ENCODE measurements at places on chromosomes 6 and 20.

DNA sequence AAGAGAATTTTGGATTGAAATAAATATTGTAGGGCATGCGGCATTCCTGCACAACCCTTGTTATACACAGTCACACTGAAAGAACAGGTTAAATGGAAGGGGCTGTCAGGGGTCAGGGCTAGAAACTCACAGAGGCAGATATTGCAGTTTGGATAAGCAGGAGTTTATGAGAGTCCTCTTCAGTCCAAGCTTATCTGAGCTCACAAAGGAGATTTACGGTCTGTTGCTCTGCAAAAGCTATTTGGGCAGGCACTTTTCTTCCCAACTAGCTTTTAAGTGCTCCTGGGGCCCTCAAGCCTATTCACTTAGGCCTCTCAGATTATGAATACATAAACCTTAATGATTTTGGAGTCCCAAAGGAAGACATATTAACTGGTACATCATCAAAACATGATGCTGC is 156.2 kb downstream of the SOX4 start:
- no peak for DNase-seq

DNA sequence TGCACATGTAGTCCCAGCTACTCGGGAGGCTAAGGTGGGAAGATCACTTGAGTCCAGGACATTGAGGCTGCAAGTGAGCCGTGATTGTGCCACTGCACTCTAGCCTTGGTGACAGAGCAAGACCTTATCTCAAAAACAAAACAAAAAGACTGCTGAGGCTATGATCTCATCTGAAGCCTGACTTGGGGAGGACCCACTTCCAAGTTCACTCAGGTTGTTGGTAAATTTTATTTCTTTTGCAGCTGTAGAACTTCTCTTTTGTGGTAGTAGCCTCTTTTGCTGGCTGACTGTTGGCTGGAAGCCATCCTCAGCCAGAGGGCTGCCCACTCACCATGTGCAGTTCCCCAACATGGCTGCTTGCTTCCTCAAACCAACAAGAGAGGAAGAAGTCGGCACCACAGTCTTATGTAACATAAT is 36.8 kb upstream of the ME1 start:
- no peak for DNase-seq

GRCh38 chr20:31602779-31603441 is 2.2 kb upstream of the ID1 start:
- no peak for DNase-seq

GRCh38 chr20:2919518-2920245 is 46.4 kb downstream of the PTPRA start:
- DNase-seq, result no peak

DNA sequence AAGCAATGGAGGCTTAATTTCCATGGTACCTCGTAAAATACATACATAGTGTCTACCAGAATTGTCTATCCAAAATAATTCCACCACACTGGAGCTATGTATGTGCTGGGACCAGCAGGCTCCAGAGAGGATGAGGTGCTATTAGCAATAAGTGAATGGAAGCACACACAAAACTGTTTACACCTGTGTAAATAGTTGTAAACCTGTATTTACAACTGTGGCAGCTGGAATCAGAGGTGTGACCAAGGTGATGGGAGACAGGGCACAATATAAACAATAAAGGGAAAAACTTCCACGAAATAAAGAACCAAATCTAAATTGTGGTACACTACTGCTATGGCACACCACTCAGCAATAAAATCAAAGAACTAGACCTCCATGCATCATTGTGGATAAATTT is 14.4 kb downstream of the RARS2 start:
- DNase-seq, result no peak

DNA sequence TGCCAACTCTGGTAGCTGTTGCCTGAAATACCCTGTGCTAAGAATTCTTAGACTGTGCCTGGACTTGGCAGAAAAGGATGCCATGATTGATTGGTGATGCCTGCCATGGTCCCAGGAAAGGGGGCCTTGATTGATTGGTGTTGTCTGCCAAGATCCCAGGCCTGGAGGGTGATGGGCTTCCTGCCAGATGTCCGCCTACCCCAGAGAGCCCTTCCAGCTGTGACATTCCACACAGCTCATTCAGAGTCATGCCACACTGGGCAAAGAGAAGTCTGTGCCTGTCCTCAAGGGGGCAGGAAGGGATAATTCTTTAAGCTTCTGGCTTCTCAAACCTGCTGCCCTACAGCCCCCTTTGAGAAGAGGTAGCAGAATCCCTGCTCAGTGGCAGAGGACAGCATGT is 24.6 kb downstream of the RIMS4 start:
- no peak for DNase-seq

- DNase-seq, result no peak
These were observed 19.1 kb downstream of the GNAS start for GRCh38 chr20:58871533-58872102.

DNA sequence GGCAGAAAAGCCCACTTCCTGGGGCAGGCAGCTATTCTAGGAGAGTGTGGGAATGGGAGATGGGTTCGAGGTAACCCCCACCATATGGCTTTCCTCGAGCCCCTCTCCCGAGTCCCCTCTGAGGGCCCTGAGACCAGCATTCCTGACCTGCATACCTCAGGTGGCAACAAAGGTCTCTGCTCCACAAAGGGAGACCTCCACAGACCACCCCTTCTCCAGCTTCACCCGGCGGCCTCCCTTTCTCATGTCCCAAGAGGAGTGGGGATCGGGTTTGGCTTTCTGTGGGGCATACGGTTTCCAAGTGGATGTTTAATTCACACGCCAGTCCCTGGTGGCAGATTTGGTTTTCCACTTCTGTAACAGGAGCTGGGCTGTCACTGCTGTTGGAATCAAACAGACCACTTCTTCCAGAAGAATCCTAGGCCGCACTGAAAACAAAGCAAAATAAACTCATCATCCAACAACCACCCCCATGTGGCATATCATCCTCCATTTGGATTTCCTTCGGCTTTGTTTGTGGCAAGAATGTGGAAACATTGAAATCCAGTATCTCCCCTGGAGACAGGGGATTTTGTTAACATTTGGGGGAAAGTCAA is 83.2 kb downstream of the DLL1 start:
- DNase-seq, result no peak

- no peak for DNase-seq
These were observed 182.3 kb upstream of the RAB32 start for GRCh38 chr6:146361128-146361924.

DNA sequence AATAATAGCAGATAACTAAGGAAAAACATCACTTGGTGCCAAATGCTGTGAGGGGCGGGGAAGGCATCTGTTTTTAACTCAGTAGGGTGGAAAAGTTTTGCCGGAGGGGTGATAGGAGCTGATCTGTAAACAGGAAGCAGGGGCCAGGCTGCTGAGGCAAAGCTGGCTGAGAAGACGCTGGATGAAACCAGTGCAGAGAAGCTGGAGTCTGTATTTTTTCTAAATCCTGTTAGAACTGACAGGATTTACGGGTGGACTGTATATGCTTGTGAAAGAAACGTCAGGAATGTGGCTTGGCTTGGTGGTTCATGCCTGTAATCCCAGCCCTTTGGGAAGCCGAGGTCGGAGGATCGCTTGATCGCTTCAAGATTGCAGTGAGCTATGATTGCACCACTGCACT is 5.6 kb downstream of the PCMTD2 start:
- DNase-seq, result no peak

DNA sequence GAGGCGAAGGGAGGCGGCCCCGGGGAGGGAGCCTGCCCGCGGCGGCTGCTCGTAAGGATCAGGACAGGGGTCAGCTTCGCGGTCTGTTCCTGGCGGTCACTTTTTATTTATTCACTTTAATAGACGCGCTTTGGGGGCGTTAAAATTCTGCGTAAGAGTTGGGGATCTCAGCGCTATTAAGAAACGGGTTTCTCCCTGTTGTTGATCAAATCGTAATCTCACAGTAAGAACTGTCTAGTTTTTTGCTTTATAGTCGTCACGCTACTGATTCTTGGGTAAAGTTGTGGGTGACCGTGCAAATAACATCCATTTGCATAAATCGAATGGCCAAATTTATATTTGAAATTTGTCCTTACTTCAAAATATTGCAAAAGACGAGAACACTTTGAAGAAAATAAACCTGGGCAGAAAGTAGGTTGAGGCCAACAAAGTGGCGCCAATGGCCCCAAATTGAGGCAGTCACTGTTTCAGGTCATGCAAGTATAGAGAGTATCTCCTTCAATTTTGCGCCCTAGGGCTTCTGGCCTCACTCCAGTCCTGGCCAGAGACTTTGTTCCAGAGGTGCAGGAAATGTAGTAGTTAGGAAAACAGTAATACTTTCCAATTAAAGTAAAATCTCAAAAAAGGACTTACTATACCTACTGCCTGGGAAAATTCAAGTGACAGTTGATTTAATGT is 963 bp upstream of the RMND1 start:
- peak; percentile 23 for DNase-seq

Measured in LNCaP clone FGC (cell line).